Kidney (tissue), 22 donors: ENCODE measurements at places on chromosomes 6 and 20. TPM values are rescaled to one million over a fixed set of nuclear protein-coding genes. Genes with fewer than 3 reads are reported as not detected.

The RSPO3 gene
- total RNA-seq, result 8.9 TPM

The PI3 gene
- 8.7 TPM for total RNA-seq

- DNase-seq, result peak; percentile 60
Measured at GRCh38 chr20:34980543-34981233, 25.0 kb downstream of the MYH7B start.

DNA sequence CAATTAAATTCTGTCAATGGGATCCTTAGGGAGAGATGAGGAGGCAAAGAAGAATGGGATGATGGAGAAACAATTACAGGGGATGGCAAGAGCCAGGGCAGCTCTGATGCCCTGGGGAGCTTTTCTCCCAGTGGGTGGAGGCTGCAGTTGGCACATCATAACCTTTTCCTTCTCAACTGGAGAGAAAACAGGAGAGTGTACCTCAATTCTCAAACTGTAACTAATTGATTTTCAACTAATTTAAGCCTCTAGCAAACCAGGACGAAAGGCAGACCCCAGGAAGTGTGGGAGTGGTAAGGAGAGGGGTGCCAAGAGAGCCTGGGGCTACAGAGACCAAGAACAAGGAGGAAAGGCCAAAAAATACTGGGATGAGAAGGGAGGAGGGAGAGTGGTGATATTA, 5.7 kb downstream of the BMP5 start:
- no peak for DNase-seq

- no peak for DNase-seq
Measured at GRCh38 chr6:89406141-89406540, 5.9 kb downstream of the RRAGD start.

GRCh38 chr20:1657556-1658334, at the start of gene SIRPG:
SIRPG (minus strand) TSS chr20:1657779; CDS start chr20:1657714, 65 bp downstream.
- no peak for DNase-seq

DNA sequence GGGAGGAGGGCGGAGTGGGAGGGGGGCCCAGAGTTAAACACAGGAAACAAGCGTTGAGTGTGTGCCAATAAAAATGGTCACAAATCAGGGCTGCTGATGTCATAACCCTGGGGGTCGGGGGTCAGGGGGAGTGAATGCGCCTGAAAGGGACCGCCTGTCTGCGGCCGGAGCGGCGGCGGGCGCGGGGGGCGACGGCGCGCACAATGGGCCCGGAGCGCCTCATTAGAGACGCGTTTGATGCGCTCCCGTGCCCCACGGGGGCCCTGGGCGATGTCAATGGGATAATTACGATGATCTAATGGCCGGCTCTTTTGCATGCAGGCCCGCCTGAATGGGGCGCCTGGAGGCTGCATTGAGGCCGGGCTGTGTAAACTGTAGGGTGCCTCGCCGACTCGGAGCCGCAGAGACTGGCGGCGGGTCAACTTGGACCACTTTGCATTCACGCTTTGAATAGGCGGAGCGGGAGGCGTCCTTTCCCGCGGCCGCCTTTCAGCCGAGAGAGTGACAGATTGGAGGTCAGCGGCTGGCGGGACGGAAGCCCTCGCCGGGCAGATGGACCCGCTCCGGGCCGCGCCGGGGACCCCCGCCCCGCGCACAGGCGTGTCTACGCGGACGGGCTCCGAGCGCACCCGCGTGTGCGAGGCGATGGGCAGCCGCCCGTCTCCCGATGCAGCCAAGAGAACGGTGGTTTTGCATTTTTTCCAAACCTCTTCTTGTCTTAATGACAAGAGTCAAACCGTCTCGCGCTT, 296.1 kb downstream of the TFAP2C start:
- DNase-seq, result peak; percentile 45
